ENCODE measurements at places on chromosomes 3 and 15.
A peak's percentile ranks its signal among the peaks of the same experiment; 100 is the strongest.

- no peak for DNase-seq
These were observed 11.5 kb downstream of the IGDCC3 start for GRCh38 chr15:65366122-65366892.

- DNase-seq: no peak
These were observed 5.1 kb downstream of the PATL2 start for GRCh38 chr15:44705986-44706385.

- no peak for DNase-seq
These were observed 16.3 kb downstream of the NUP210 start for GRCh38 chr3:13403847-13404246.

GRCh38 chr15:71114887-71115566 lies at the start of gene THSD4:
Gene THSD4 (plus strand): TSS chr15:71115471.
- peak; percentile 62 for DNase-seq

DNA sequence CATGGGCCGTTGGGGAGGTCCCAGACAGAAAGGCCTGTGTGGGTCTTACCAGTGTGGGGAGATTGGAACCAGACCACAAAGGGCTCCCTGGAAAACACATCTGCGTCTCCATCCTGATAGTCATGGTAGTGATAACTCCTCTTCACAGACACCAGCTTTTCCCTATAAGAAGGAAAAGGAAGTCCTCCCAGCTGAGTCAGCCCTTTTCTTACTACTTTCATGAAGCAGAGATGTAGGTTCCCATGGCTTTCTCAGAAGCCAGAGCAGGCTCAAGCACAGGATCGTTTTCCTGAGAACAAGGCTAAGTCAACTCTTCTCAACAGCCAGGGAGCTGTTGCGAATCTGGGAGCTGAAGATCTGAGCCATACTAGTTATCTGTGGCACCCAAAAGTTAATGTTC lies 6.1 kb downstream of the DNASE1L3 start:
- no peak for DNase-seq

- DNase-seq: no peak
These were observed 1.4 kb upstream of the PRKCI start for GRCh38 chr3:170220871-170221270.

GRCh38 chr3:49900491-49901153 lies 3.1 kb downstream of the MST1R start:
- no peak for DNase-seq
